ENCODE measurements at places on chromosomes 5 and 9. TPM values are rescaled to one million over a fixed set of nuclear protein-coding genes. Genes with fewer than 3 reads are reported as not detected.

The CER1 gene
- total RNA-seq: not detected

DNA sequence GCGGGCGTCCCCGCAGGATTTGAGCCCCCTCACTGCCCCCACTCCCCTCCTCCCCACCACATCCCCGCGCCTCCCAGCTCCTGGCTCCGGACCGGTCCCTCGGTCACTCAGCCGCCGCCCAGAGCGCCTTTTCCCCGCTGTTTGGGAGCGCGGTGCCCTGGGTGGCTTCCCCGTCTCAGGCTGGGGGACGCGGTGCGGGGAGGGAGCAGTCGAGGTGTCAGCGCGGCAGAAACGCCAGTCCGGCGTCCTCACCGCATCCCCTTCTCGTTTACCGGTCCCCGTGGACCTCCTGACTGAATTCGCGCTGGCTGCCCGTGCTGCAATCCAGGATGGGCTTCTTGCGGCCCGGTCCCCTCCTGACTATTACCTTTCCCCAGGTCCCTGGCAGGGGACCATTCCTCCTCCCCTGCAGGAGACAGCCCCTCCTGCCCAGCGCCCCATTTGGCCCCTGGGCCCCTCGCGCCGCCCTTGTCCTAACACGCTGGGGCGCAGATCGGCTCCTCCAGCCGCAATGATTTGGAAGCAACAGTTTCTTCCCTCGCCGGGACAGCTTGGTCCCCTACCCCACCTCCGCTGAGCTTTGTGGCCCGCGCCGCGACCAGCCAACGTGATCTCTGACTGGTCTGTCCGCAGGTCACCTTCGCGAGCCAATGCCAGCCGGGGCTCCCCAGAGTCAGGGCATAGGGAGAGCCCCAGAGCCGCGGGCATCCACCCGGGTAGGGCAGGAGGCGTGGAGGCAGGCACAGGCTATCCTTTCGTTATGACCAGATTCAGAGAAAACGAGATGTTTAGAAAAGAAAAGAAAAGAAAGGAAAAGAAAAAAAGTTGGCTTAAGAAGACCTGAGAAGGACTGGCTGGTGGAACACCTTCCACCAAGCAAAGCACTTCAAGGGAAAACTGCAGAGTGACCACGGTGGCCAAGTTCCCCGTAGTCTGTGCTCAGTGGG, 1.2 kb downstream of the ANKRD33B start:
- DNase-seq: no peak

DNA sequence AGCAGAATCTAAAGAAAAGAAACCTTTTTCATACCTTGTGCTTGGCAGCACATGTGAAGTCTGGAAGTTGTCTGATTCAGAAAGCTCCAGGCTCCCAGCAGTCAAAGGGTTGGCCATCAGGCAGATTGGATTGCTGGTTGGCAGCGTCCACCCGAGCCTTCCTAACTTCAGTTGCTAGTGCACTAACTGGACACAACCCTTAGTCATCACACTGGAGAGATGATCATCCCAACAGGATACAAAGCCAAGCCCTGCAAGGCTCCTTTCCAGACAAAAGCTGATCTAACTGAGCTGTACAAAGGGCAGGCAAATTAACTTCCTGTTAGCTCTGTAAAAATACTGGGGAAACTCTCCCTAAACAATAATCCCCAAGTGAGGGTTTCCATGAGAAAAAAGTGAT, 185.6 kb downstream of the SNX18 start:
- no peak for DNase-seq

GRCh38 chr5:134255418-134256150, 29.7 kb upstream of the PPP2CA start:
- DNase-seq: no peak

- DNase-seq: no peak
Observed at GRCh38 chr5:27316271-27316650, 277.9 kb upstream of the CDH9 start.

DNA sequence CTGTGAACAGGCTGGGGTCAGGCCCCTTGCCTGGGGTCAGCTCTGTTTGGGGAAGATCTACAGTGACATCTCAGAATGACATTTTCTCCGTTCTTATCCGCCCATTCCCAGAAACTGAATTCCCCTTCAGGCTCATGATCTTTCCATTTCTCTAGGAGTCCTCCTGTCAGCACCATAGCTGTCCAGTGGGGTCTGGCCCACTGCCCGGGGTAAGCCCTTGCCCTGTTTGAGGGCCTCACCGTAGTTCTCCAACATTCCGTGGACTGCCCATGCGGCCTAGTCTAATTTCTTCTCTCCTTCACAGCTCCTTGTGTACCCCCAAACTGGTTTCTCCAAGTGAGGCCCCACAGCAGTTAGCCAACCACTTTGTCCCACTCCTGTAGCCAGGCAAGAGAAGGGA, 68.4 kb downstream of the ENTREP1 start:
- no peak for DNase-seq

The IL13 gene
- total RNA-seq: not detected
